Right renal pelvis (tissue), 4 donors: ENCODE measurements at places on chromosomes 12 and 14. TPM values are rescaled to one million over a fixed set of nuclear protein-coding genes. Genes with fewer than 3 reads are reported as not detected.

The MYH6 gene
- polyA plus RNA-seq = 0.21 TPM

The SELPLG gene
- polyA plus RNA-seq = 2.6 TPM

The FAM186B gene
- 1.1 TPM for polyA plus RNA-seq

The DAO gene
- polyA plus RNA-seq = 1.3 TPM

The NGB gene
- polyA plus RNA-seq = not detected

The C12orf50 gene
- 0.29 TPM for polyA plus RNA-seq

The GLT8D2 gene
- polyA plus RNA-seq = 15.7 TPM

The UNC79 gene
- 0.85 TPM for polyA plus RNA-seq

The POLE2 gene
- polyA plus RNA-seq = 15.2 TPM

The SLIRP gene
- 99.7 TPM for polyA plus RNA-seq

The RPS6KL1 gene
- polyA plus RNA-seq = 1.7 TPM

The EMP1 gene
- 139 TPM for polyA plus RNA-seq

The MYBPC1 gene
- polyA plus RNA-seq = 0.15 TPM

The CPNE6 gene
- polyA plus RNA-seq = 0.03 TPM

The KLRD1 gene
- polyA plus RNA-seq = 0.49 TPM

The LRTM2 gene
- polyA plus RNA-seq = 0.58 TPM

The TMEM63C gene
- 0.50 TPM for polyA plus RNA-seq

The PLD4 gene
- 3.7 TPM for polyA plus RNA-seq

The VWF gene
- 16.9 TPM for polyA plus RNA-seq

The OVCH1 gene
- 0.39 TPM for polyA plus RNA-seq

The ETFBKMT gene
- 4.5 TPM for polyA plus RNA-seq

The MFAP5 gene
- polyA plus RNA-seq = 0.79 TPM

DNA sequence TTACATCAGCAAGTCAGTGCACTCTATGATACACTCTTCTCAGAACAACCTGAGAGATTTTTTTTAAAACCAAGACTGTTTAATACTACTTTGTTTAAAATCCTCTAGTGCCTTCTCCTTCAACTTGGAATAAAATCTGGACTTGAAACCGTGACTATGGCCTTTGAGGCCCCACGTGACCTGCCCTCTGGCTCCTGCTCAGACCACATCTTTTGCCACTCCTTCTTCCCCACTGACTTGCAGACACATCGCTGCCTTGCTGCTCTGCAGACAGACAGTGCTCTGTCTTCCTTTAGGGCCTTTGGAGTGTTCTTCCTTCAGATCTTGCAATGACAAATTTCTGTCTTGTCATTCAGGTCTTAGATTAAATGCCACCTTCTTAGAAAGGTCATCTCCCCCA, 48.5 kb downstream of the TTC8 start:
- DNase-seq = no peak

DNA sequence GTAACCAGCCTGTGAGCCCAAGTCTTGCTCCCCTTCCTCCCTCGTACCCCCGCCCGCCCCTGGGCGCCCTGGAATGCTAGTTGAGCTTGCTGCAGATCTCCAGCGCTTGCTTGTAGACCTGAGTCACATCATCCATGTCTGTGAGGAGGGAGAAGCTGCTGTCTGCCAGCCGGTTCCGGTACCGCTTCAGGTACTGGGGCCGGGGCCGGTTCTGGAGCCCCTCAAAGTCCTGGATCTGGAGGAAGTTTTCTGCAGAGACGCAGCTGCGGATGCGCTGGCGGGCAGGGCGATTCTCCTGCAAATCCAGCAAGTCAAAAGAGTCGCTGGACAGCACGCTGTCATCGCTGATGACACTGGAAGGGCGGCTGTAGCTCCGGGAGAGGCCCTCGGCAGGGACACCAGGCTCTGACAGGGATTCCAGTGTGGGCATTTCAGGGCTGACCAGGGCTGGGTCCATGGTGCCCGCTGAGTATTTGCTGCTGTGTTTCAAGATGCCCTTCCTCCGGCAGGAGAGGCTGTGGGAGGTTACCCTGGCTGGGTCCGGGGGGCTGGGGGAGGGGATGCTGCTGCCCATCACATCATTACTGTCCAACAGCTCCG, 71.9 kb downstream of the NUAK1 start:
- no peak for DNase-seq

- no peak for DNase-seq
Measured at GRCh38 chr12:113912760-113913329, 53.3 kb downstream of the RBM19 start.

DNA sequence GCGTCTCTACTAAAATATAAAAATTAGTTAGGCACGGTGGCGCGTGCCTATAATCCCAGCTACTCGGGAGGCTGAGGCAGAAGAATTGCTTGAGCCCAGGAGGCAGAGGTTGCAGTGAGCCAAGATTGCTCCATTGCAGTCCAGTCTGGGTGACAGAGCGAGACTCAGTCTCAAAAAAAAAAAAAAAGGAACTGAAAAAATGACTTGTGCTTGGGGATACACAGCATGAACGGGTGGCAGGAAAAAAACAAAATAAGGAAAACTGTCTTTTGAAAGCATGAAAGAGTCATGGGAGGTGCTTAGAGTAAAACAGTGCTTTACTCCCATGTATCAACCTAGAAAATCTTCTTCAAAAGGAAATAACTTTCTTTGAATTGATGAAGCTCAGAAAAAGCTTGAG, 80.8 kb downstream of the TMTC1 start:
- DNase-seq = no peak

DNA sequence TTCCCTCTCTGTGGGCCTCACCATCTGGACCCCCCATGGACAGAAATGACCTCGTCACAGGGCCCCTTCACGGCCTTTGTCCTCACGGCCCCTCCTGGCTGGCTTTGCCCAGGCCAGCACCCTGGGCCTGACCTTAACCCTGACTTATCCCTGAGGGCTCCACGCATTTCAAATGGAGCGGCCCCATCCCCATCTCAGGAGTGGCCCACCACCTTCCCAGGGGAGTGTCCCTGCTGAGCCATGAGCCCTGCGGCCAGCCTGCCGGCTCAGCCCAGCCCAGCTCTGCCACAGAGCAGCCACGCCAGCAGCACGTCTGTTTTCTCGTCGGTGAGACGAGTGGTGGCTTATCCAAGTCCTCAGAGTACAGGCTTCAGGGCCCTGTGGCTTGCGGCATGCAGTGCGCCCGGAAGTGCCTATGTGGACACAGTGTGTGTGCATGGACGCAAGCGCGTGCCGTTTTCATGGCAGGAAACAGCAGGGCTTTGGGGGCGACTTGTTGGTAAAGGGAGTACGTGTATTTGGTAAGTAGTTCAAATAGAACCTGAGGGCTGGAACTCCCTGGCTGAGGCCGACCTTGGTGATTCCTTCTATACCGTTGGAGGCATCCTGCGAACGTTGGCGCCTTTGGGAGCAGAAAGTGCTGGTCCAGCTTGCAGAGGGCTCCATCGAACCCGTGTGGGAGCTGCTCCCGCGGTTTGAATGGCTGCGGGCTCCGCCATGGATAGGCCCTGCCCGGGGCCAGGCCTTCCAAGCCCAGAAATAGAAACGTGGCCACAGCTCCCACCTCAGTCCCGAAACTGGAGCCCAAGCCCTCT, 52.1 kb downstream of the LRCOL1 start:
- no peak for DNase-seq

GRCh38 chr14:54845641-54846040, 57.0 kb downstream of the GCH1 start:
- DNase-seq = no peak

DNA sequence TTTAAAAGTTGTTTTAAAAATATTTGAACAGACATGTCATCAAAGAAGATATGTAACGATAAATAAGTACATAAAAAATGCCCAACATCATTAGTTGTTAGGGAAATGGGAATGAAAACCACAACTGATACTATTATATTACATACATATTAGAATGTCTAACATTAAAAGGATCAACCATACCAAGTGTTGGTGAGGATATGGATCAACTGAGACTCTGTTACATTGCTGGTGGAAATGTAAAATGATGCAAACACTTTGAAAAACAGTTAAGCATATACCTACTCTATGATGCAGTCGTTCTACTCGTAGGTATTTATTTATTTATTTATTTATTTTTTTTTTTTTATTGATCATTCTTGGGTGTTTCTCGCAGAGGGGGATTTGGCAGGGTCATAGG, 149.7 kb downstream of the BRMS1L start:
- no peak for DNase-seq

GRCh38 chr14:55802986-55803872, 223.2 kb downstream of the KTN1 start:
- no peak for DNase-seq

DNA sequence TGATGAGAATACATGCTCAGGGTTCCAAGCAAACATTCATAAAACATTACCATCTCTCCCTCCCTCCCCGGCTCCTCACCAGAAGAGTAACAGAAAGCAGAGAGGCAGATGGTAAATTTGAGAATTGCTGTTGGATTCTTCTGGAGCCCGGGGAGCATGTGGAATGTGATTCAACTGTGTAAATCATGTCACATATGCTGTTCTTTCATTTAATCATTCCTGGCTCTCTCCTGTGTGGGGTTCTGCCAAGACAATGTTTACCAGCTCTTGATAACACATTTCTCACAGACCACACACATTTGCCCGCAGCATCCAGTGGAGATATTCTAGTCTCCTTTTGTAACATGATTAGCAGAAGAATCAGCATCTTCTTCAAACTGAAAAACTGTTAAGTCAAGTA, 23.4 kb upstream of the NR2C1 start:
- no peak for DNase-seq

DNA sequence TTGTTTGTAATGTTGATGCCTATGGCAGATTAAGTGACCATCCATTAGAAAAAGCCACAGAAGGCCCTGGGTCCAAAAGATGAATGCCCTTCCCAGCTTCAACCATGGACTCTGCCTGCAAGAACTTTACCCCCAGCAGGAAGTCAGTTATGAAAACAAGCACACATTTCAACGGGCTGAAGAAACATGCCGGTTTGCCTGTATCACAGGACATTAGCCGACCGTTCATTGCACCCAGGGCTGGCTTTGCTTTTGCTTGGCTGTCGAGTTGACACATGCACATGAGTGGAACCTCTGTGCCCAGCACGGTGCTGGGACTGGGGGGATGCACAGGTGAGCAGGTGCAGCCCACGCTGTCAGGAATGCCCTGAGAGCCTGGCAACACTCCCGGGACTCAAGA, 1087.0 kb downstream of the BCL11B start:
- no peak for DNase-seq

DNA sequence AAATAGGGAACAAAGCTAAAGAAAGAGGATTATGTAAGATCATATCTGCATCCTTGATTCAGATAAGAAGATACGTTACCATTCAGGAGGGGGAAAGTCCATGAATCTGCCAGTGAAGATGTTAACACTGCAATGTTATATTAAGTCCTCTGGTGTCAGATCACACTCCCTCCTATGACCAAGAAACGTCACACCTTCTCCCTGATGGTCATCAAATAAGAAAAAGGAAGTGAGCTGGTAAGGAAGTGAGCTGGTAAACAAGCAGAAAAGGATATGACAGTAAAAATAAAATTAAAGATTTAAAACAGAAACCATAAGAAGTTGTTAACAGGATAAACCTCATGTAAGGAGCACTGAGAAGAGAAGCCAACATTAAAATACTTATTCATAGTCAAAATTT, 340.2 kb downstream of the SEC23A start:
- no peak for DNase-seq

DNA sequence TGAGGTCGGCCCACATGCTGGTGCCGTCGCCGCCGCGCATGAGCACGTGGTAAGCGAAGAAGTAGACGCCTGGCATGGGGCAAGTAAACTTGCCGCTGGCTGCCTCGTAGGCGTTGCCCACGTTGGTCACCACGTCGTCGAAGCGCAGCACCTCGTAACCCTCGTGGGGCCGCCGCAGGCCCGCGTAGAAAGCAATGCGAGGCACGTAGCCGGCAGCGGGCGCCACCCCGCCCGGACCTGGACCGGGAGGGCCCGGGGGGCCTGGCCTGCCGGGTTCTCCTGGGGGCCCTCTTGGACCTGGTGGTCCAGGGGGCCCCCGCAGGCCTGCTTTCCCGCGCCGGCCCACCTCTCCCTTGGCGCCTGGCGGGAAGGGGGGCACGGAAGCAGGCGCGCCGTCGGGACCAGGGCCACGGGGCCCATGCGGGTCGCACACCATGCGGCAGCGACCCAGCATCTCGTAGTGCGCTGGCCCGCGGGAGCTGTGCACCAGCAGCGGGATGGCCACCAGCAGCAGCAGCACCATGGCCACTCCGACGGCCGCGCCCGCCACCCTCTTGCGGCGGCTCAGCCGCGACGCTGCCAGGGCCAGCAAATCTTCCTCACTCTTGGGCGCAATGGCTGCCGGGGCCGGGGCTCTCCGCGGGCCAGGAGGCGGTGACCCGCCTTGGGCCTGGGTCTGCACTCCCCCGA, 888 bp downstream of the C1QL4 start:
- DNase-seq = no peak

DNA sequence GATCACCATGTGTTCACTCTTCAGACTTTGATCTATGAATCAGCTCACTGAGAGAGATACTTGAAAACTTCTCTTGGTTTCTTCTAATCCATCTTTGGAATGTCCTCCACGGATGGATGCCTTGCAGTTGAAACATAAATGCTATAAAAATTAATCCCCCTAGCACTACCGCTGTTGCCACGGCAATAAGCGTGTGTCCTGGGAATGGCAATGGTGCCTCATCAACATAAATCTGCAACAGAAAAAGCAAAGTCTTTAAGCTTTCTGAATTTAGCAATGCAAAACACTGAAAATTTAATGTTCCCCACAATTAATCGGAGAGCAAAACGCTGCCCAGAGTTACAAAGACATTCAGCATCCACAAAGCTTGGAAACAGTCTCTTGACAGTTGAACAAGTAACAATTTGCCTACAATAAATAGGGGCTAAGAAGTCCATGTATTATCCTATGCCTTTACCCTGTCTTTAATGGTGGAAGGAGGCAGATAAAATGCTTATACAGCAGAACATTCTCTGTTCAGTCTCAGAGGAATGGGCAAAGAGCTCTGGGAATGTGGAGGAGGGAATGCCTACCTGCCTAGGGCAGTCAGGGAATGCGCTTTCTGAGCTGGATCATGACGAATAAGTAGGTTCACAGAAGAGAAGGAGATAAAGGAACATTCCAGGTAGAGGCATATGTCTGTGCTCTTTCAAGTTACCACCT, 70.9 kb upstream of the PPP4R3A start:
- no peak for DNase-seq

DNA sequence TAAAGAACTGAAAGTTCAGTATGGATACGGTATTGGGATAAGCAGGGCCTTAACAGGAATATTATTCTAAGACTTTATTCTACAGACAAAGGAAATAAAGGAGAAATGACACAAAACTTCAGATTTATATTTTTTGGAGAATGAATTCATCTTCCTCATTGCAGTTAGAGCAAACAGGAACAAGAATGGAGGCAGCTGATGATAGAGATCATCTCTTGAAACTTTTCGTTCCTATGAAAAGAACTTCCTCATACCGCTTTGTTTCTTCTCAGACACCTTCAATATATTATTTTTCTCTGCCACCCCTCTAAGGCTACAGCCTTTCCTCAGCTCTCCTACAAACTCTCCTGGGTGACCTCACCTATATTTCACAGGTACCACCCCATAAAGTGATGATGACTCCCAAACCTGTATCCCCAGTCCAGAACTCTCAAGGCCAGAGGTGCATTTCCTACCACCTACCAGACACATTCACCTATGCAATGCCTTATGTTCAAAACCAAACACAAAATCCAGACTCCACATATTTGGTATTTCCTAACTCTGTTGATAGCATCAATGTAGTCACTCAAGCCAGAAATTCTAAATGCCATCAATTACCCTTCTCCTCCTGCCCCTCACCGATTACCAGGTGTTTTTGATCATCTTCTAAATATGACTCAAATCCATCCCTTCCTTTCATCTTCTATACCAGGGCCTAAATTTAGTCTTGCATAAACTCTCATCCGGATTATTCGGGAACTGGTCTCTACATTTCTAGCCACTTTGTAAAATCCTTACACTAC, 7.4 kb downstream of the MAP4K5 start:
- DNase-seq = no peak
